ENCODE measurements at places on chromosomes 16 and 17. TPM values are rescaled to one million over a fixed set of nuclear protein-coding genes. Genes with fewer than 3 reads are reported as not detected.

Gene TP53TG3C
- polyA plus RNA-seq: not detected

Gene CTF1
- polyA plus RNA-seq: 22.2 TPM

Gene MTMR4
- 35.2 TPM for polyA plus RNA-seq

Gene CPHXL2
- polyA plus RNA-seq: not detected

Gene VAC14
- 30.4 TPM for polyA plus RNA-seq

Gene TBC1D3C
- not detected for polyA plus RNA-seq

Gene HSD11B2
- 0.07 TPM for polyA plus RNA-seq

Gene OR4D1
- not detected for polyA plus RNA-seq

Gene OR1A1
- not detected for polyA plus RNA-seq

Gene WFIKKN1
- not detected for polyA plus RNA-seq

Gene OTOA
- polyA plus RNA-seq: 0.04 TPM

Gene CCL8
- 0.11 TPM for polyA plus RNA-seq

Gene MT1M
- 0.94 TPM for polyA plus RNA-seq

Measured in BJ (cell line).